Stimulated activated CD8-positive, alpha-beta memory T cell treated with anti-CD3 and anti-CD28 coated beads, Interleukin-7, amount 100 ng/mL, for 1 hour (primary cell): ENCODE measurements at places on chromosomes 2 and 18.

DNA sequence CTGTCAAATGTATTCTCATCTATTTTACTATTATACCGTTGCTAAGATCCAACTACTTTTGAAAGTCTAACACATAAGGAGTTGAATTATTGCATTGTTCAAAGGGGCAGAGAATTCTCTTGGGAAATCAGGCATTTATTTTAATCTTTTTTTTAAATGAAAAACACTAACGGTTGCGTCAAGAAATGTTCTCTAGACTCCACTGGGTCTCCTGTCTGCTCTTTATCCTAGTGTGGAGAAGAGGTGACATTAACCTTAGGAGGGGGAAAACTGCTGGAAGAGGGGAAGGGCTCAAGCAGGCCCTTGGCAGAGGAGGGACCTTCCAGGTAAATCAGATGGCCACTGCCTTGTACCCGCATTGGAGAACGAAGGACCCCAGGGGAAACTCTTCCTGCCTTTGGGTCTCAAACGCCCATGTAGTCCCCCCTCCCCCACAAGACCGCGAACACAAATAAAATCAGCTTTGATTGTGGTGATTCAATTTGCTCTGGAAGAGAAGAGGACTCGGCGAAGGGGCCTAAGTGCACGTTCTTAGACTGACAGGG lies 1.1 kb upstream of the APCDD1 start:
- DNase-seq = no peak

GRCh38 chr2:15726321-15727057 lies 134.8 kb downstream of the DDX1 start:
- DNase-seq = no peak

GRCh38 chr2:8437949-8438400 lies 243.9 kb upstream of the ID2 start:
- no peak for DNase-seq

DNA sequence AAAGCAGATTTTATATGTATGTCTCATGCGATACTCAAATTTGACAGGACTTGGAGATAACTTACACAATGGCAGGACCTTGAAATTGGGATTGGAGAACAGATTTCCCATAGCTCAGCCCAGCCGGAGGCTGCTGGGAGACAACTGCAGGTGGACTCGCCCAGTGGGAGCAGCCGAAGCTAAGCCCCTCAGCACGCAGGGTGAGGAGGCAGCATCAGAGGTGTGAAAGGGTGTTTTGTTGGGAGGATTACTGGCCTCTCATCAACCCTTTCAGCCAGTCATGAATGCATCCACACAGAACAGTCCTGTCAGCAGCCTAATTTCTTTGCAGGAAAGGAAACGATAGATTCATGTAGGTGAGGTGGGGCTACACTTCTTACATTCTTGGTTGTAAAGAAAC lies 110.4 kb upstream of the DYNAP start:
- DNase-seq = no peak

DNA sequence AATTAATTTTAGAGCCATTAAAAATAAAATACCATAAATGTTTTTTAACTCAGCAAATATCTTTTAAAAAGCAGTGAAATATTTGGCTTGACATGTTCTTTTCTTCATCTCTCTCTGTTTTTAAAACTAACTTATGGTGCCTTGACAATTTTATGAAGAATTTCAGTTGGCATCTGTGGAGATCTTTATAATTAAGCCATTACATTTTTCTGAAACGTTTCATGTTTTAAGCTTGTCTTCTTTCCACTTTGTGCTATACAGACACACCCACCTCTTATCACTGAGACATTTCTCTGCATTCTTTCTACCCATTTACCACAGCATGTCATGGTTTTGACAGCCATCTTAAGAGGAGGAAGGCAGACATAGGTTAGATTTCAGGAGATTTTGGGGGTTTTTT lies 915.1 kb upstream of the FSHR start:
- no peak for DNase-seq

- DNase-seq = no peak
These were observed 609 bp downstream of the TPGS2 start for GRCh38 chr18:36828157-36828629.

GRCh38 chr18:31407649-31408048 lies 31.1 kb downstream of the DSG4 start:
- DNase-seq = no peak
